ENCODE measurements at places on chromosomes 3 and 15.

DNA sequence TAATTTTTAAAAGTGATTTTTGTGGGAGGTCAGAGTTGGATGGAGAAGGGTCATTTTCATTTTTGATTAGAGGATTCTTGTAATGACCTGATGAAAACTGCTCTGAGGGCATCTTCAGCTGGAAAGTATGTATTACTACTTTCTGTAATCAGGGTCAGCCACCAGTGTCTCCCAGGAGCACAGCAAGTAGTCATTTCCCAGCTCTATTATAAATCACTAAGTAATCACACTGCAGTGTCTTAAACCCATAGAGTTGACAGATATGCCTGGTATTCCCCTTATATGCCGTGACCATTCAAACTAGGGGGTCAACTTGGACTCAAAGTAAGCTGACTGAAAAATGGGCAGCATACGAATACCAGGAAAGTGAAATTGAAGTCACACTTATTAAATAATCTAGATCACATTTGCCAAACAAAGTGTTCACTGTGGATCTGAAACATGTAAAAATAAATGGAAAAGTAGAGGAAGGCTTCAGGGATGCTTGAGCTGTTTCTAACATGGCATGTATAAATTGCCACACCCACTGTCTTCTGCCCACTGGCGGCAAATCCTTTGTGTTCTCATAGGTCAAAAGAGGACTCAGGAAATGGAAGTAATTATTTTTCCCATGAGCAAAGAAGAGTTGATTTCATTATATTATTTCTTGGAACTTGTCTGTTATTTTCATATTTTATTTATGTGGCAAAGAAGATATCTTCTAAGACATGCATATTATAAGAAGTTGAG lies 105.7 kb downstream of the MBNL1 start:
- no peak for DNase-seq

DNA sequence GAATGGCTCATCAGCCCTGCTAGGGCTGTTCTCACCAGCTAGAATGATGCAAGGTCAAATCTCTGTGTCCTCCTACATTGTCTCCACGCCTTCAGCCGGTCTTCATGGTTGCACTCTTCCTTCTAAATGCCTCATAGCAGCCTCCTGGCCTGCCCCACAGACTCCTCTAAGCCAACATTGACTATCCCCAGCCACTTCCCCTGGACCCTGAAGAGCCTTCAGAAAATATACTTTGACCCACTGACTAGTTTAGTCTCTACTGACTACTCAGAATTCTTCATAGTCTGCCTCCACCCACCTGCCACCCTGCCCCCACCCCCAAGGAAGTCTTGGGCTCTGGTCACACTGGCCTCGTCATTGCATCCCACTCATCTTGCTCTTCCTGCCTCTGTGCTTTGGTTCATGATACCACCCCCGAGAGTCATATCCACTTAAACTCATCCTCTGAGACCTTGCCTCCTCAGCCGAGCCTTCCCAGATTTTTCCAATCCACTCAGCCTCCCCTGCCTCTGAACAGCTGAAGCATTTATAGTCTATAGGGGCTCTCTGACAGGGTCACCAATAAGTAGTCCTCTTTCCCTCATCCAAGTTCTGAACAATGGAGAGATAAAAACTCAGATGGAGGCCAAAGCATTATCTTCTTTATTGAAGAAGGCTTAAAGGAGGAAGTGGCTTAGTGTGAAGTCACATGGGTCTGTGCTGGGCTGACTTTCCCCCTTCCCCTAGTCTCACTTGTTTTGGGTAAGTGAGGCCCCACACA lies 9.5 kb upstream of the DOCK3 start:
- DNase-seq, result peak; percentile 48

DNA sequence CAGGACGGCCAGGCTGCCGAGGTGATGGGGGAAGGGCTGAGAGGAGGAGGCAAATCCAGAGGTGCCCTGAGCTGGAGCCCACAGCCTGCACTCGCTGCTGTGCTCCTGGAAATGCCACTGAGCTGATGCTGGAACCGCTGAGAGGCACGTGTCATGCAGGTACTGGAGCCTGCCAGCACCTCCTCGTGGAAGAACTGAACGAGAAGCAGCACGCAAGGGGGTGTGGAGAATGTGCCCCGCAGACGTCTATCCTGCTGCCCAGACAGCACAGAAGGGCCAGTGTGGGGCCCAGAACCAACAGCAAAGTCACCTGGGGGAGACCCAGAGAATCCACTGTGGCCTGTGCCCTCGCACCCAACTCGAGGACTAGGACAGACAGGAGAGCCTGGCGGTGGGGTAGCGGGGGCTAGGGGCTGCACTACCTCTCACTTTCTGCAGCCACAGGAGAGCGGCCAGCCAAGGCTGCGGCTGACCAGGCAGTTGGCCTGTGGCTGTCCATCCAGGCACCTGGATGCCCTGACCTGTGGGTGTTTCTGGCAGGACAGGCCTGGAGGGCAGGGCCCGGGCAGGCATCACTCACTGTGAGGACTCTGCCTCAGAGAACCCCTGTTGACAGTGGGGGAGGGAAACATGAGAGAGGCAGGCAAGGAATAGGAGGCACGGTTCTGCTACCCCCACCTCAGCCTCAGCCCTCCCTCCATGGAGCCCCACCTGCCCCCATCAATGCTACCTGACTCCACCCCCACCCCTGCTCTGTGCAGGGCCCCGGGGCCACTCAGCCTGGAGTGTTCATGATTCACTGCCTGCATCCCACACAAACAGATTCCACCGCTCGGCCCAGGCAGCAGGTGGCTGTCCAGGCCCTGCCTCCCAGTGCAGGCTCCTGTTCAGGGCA lies 213.1 kb downstream of the TBC1D2B start:
- no peak for DNase-seq

GRCh38 chr3:122377975-122378374 lies 5.1 kb downstream of the MIX23 start:
- DNase-seq, result no peak

GRCh38 chr3:101633186-101633585 lies 43.7 kb downstream of the ZBTB11 start:
- DNase-seq, result no peak

DNA sequence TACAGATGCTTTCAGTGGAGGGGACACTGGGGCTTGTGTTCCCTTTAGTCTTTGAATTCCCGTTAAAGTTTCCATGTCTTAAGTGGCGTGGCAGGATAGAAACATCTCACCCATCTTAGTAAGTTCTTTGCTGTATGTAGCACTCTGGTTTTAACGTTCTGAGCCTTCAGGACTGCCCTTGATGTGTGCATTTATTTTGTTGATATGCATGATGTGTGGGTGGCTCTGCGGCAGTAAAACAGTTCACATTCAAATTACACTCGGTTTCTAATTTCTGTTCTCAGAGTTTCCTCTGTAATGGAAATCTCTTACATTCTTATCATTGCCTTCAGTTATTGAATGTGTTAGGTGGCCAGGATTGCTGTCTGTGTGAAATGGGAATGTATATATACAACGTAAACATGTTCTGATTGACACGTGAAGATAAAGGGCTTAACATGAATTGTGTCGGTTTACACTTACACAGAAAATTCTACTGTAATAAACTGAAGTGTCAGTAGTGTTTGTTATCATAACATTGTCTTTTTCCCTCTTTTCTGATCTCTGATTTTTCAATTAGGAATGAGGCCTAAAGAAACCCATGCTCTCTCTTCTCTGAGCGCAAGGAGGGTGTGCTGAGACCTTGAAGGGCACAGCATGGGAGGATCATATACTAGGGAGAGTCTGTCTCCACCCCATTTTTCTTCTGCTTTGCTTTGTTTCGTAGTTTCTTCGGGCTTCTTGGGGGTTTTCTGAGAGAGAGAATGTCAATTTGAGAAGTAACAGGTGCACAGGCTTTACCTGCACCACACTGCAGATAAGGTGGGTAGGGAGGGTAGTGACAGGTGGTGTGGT lies 51.5 kb downstream of the IGF1R start:
- DNase-seq, result no peak

GRCh38 chr3:38471260-38471857 lies 17.7 kb downstream of the ACVR2B start:
- DNase-seq, result no peak

- no peak for DNase-seq
Observed at GRCh38 chr3:127646501-127647046, 17.6 kb downstream of the PODXL2 start.

GRCh38 chr3:32847528-32847927 lies 29.7 kb downstream of the TRIM71 start:
- DNase-seq, result no peak

DNA sequence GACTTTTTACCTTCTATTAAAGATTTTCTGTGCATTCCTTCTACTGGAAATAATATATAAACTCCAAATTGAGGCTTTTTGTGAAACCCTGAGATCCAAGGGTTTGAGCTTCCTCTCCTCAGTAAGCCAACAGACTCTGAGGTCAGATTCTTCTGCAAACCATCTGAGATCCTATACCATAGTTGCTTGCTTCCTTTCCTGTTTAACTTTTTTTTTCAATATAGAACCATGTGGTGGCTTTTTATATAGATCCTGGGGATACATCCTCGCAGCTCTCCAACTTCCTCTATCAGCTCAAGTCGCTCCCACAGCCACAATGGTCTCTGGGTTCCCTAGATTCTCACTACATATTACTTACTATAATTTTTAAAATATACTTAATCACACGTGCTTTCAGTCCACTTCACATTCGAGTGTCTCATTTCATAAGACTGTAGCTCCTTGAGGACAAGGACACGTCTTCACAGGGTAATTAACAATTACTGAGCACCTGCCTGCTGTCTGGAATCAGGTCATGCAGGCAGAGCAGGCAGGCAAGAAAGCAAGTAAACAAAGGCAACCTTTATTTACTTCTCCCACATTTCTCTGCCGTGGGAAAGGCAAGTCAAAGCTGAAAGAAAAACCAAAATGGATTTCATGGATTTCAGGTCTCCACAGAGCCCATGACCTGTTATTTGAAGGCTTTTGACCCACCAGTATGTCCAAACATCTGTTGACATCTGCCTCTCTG lies 941.5 kb downstream of the FHIT start:
- no peak for DNase-seq

DNA sequence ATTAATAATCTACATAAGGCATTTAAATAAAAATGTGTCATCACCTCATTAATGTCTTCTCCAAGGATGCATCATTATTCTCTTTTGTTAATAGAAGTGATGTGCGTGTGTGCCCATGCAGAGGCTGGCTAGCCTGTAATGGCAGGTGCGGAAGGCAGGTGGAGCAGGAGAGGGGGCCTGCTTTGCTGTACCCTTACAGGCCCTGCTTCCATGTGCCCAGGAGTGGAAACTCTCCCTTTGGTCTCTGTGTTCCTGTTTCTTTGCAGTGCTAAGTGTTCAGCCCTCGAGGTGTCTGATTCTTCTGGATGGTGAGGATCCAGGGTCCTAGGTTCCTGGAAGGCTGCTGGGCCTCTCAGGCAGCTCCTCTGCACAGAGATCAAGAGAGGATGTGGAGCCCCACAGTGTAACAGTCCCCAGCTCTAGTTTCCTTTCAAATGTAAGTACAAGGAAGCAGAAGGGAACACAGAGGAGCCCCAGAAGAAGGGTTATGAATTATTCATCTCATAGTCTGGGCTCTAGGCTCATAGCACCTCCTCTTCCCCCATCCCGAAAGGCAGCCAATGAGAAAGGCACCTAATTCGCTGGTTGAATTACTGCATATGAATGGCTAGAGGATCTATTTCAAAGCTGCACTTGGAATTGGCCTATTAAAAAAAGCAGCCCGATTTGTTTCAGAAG lies 39.2 kb upstream of the AGBL1 start:
- no peak for DNase-seq

GRCh38 chr3:8979262-8979661 lies 16.0 kb upstream of the RAD18 start:
- DNase-seq, result no peak

- no peak for DNase-seq
Observed at GRCh38 chr15:100202309-100202960, 139.3 kb downstream of the ADAMTS17 start.

- DNase-seq, result no peak
Observed at GRCh38 chr3:126314305-126314789, 42.9 kb downstream of the KLF15 start.

- no peak for DNase-seq
Observed at GRCh38 chr3:186959029-186959624, 28.8 kb downstream of the ST6GAL1 start.

DNA sequence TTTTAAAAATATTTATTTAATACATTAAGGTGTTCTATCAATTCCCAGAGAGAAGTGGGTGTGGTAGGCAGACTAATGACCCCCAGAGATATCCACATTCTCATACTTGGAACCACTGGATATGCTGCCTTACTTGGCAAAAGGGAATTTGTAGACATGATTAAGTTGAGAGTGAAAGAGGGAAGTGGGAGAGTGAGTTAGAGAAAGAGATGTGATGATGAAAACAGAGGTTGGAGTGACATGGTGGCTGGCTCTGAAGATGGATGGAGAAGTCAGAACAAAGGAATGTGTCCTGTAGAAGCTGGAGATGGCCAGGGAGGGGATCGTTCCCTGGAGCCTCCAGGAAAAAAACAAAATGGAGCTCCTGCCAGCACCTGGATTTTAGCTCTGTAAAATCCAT lies 32.0 kb downstream of the TNFAIP8L3 start:
- no peak for DNase-seq
